ENCODE measurements at places on chromosomes 12 and 14.

DNA sequence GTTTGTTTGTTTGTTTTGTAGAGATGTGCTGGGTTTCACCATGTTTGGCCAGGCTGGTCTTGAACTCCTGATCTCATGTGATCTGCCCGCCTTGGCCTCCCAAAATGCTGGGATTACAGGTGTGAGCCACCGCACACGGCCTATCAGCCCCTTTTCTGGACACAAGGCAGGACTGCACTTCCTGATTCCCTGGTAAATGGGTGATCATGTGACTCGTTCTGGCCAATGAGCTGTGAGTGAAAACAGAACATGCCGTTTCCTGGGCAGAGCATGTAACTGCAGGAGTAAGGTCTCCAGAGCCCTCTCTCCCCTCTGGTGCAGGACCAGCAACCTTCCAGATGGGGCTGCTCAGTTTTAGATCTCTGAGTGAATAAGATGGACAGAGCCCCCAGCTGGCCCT is 92.7 kb downstream of the ITPK1 start:
- no peak for DNase-seq

DNA sequence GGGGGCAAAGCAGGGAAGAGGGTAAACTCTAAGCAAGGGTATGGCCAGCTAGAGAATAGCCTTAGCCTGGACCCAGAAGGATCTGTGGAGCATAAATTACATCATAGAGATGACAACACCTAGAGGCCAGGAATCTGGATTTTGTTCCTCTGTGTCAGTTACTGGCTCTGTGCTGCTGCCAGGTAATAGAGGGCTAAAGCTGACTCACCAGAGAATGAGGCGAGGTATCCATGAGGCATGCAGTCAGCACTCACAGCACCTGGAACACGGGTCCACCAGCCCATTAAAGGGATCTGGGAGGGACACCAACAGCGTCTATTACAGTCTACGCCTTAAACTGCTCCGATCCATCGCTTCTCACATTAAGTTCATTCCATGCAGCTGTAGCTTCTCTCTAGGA is 74.9 kb upstream of the CMKLR1 start:
- DNase-seq: no peak

GRCh38 chr12:54017878-54018467 is 9.2 kb downstream of the HOXC8 start:
- peak; percentile 59 for DNase-seq

GRCh38 chr12:7155471-7156034 is 25.4 kb downstream of the CLSTN3 start:
- DNase-seq: no peak

DNA sequence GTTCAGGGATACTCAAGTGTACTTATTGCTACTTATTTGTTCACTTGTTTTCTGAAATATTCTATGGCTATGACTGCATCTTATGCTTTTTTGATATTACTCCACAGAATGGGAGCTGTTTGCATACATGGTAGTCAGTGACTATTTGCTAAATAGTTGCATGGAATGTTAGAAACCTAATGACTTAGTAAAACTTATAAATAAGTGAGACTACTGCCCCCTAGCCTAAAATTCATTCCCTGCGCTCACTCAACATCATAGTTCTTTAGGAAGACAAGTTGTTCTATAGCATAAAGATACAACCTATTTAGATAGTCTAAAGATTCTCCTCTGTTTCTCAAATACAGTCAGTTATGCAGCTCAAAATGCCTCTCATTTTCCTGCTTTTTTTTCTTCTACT is 305.5 kb downstream of the CEP128 start:
- no peak for DNase-seq

DNA sequence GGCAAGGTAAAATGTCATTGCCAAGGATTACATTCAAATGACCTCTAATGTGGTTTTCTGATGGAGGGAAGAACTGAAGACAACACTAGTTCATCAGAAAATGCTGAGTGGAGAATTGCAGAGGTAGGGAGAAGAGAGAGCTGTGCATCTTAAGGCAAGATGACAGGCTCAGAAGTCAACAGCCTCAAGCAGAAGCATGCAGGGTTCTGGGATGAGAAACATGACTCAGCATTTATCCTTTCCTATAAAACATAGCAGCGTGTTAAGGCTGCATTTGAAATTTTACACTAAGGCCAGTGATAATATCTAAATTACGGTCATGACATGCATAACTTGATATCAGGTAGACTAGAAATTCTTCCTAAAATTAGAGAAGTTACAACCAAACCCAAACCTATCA is 53.7 kb upstream of the DYRK2 start:
- no peak for DNase-seq

GRCh38 chr12:15629108-15629507 is 160.1 kb downstream of the EPS8 start:
- DNase-seq: peak; percentile 36

GRCh38 chr12:93229494-93230325 is 148.0 kb upstream of the NUDT4 start:
- DNase-seq: peak; percentile 71

All from hepatic stellate cell (primary cell).